Stimulated activated CD4-positive, alpha-beta T cell treated with anti-CD3 and anti-CD28 coated beads, Interleukin-4, amount 100 ng/mL, for 1 hour (primary cell): ENCODE measurements at places on chromosomes 7 and 10.
A peak's percentile ranks its signal among the peaks of the same experiment; 100 is the strongest.

DNA sequence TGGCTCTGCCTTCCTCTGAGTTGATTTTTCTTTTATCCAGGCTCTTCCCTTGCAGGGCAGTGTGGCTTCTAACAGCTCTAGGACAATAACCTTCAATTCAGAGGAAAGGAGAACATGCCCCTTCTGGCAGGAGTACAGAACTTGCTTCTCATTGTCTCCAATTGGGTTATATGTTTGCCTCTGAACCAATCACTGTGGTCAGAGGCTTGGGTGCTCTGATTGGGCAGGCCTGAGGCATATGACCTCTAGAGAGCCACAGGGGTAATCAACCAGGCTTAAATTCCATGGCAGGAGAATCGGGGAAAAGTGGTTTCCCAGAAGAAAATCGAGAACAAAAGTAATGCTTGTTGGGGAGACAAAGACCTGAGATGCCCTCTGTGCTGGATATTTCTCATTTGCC lies 240.0 kb downstream of the REEP3 start:
- DNase-seq = no peak

DNA sequence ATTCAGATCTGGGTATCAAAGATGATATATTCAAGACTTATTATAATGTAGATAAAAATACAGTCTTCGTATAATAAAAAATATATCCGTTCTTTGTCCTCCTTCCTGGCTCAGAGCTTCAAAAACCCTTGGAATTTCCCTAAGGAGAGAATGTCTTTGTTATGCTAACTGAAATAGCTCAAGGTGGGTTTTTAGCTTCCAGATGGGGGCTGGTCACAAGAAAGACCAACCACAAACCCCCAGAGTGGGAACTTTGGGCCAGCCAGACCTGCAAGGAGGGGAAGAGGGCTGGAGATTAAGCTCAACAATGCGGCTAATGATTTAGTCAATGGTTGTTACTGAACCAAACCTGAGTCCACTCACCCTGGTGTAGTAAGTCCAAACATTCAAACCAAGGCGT lies 196.4 kb downstream of the SDHAF3 start:
- no peak for DNase-seq

DNA sequence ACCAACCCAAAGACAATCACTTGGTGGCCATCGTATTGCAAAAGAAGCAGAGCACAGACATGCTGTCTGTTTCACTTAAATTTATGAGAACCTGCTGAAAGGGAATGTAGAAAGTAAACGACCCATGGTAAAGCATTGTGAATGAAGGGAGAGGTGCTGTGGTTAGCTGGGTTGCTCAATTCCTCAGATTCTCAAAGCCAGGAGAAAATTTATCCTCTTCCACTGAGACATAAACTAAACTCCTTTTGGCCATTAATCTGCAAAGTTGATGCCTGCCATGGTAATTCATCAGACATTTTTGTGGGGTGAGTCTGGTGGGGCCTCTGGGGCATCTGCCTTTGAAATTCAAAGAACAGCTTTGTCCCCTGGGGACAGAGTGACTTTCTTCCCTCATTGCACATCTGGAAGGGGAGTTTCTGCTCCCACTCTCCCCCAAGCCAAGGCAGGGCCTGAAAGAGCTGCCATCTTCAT lies 951.0 kb downstream of the LRMDA start:
- no peak for DNase-seq

- no peak for DNase-seq
These were observed 109.8 kb upstream of the FAM133B start for GRCh38 chr7:92699966-92700514.

DNA sequence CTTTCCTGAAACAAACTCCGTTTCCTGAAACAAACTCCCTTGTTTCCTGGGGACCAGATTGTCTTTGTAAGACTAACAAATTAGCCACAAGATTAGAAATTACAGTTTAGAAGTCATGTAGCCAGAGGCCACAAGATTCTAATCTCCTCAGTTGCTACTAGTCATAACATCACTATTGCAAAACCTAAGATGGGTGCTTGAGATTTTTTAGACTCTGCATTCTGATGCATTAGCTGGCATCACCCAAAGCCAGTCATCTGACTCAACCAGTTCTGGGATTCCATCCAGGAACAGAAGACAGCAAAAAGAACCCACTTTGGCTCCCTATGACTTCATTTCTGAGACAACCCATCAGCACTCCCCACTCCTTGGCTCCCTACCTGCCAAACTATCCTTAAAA lies 367.9 kb upstream of the MBL2 start:
- no peak for DNase-seq

DNA sequence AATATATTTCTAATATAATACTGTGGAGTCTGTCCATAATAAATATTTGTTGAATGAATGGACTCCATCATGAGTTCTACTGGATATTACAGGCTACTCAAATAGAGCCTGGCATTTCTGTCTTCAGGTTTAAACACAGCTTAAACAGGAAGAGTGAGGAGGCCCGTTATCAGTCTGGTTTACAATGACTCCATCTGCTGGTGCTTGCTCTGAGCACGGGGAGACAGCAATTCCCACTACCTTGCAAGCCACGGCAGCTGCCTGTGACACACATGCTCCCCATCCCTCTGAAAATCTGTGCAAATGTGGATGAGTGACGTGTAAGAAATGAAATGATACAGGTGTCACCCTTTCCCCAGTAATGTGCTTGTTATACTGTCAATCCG lies 293.5 kb upstream of the IMMP2L start:
- DNase-seq = no peak

DNA sequence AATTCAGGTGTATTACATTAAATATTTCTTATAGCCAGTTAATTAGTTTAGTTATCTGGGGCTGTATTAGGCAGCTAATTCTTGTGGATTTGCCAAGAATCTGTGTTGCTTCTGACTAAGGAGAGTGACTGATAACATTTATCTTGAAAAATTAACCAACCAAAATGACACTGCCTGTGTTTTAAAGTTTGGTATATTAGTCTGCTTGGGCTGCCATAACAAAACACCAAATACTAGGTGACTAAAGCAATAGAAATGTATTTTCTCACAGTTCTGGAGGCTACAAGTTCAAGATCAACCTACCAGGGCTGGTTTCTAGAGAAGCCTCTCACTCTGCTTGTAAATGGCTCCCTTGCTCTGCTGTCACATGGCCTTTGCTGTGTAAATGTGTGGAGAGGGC lies 12.9 kb downstream of the EXOC4 start:
- no peak for DNase-seq

DNA sequence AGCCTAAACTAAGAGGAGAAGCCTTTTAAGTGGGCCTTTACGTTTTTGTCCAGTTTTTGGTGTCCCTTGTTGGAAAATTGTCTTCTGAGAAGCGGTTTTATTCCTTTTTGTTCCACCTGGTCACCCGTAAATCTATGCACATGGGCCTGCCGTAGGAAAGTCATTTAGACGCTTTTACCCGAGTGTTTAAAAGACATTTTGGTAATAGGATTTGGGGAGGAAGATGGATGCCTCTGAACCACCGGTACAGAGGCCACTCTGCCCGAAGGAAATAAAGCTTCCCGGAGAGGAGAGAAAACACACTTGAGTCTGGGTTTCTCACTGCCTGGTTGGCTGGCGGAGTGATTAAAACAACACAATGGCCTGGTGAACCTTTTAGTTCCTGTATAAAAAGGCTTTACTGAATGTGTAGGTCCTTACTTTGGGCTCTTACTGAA lies 760 bp downstream of the THNSL1 start:
- DNase-seq = peak; percentile 10

DNA sequence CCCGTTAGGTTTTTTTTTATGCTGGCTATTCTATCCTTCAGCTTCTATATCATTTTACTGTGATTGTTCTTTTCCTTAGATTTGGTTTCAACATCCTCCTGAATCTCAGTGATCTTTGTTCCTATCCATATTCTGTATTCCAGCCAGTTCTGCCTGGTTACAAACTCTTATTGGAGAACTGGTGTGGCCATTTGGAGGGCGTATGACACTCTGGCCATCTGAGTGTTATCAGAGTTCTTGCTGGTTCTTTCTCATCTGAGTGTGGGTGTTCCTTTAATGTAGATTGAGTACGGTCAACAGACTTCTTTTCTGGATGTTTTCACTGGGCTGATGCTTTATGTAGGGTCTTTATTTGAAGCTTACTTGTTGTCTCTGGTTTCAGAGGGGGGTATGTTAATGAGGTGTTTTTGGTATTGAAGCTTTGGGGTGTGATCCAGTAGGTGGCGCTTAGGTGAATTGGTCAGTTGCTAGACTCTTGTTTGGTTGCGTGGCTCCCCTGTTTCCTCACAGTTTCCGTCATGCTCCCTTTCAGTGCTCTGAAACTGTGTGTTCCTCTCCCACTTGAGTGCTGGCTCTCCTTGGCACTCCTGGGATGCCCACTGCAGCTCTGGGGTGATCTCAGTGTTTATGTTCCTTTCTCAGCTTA lies 80.7 kb downstream of the FANK1 start:
- no peak for DNase-seq

GRCh38 chr10:89399956-89400355 lies 7.5 kb downstream of the IFIT1 start:
- DNase-seq = no peak

- DNase-seq = no peak
These were observed 141.1 kb downstream of the PKD1L1 start for GRCh38 chr7:47807126-47807525.

DNA sequence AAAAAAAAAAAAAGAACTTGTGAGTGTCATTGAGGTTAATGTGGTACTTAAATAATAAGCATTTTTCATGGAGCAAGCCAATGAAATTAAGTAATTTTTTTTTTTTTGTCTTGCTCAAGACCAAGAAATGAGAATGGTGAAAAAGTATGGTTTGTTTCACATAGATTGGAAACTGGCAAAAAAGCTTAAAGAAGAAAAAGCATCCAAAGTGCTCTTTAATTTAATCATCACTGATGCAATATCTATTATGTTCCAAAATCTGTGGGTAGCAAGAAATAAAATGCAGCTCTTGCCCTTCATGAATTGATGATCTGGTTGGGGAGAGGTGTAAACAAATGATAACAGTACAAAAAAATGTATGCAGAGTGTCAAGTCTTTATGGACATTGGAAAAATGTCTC lies 980.6 kb downstream of the REEP3 start:
- DNase-seq = no peak

GRCh38 chr7:31794851-31795344 lies 107.9 kb downstream of the PPP1R17 start:
- DNase-seq = no peak

DNA sequence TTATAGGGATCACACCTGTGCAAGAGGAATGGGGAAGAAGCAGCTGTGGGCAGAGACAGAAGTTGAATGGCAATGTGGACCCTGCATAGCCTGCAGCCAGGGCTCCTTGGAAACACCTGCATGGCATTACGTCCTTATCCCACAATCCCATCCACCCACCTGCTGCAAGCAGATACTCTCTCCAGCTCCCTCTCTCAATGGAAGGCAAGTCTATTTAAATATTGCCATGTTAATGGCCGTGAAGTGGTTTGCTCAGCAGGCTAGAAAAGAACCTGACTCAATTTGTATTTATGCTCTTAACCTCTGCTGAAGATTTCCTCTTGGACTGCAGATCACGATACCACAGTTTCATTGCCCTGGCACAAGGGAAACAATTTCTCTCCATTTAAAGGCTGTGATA lies 417.0 kb downstream of the TYW1 start:
- no peak for DNase-seq

GRCh38 chr7:85222522-85222921 lies 35.7 kb upstream of the SEMA3D start:
- no peak for DNase-seq

- no peak for DNase-seq
These were observed 118.3 kb upstream of the KMT2E start for GRCh38 chr7:104895522-104896236.

GRCh38 chr7:101088858-101089529 lies 3.7 kb downstream of the TRIM56 start:
- no peak for DNase-seq

DNA sequence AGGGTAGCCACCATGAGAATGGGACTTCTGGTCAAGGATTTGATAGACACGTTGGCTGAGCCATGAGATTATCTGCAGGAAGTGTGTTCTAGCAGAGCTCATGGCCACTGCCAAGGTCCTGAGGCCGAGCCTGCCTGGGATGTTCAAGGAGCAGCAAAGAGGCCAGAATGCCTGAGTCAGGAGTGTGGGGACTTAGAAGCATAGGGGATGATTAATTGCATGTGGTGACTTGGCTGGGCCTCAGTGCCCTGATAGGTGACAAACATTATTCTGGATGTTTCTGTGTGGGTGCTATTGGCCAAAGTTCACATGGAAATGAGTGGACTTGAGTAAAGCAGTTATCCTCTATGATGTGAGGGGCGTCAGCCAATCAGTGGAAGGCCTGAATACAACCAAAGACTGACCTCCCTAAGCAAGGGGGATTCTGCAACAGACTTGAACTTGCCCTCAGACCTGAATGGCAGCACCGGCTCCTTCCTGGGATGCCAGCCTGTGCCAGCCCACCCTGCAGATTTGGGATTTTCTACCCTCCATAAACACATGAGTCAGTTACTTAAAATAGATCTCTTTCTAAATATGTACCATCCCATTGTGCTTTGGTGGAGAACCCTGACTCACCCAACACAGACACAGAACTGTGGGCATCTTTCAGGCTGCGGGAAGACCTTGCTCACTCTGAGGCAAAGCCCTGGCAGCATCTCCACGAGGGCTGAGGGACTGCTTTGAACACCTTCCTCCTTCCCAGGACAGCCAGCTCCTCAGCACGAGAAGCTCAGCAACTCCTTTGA lies 363.9 kb upstream of the MGMT start:
- DNase-seq = no peak

GRCh38 chr7:44379366-44380188 lies 54.2 kb upstream of the CAMK2B start:
- DNase-seq = no peak

GRCh38 chr10:24448351-24448999 lies 239.5 kb downstream of the KIAA1217 start:
- no peak for DNase-seq

DNA sequence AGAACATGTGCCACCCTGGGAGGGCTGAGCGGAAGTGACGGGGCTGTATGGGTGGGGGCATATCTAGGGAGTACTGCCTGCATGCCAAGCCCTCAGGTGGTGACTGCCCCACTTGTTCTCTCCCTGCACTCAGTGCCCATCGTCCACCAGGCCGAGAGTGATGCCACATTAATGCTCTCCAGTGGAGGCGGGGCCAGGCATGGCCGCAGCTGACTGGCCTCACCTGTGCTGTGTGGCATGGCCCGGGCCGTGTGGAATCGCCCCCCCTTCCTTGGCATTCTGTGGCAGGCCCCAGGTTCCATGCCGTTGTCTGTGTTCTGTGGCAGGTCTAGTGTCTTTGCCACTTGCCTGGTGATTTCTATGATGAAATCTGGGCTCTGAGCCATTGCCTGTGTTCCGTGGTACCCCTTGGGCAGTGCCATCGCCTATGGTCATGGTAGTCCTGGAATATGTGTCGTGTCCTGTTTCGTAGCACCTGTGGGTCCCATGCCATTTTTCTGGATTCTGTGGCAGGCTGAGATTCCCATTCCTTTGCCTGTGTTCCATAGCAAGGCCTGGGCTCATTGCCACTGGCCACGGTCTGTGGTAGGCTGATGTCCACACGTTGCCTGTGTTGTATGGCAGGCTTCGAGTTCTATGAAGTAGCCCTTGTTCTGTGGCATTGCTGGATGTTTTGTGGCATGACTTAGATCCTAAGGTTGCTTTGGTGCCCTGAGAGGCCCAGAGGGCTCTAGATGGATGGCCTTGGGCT lies 8.9 kb downstream of the FLNC start:
- no peak for DNase-seq
